ENCODE measurements at places on chromosomes 3 and 15. TPM values are rescaled to one million over a fixed set of nuclear protein-coding genes. Genes with fewer than 3 reads are reported as not detected.

Gene ANKDD1A
- total RNA-seq = 7.8 TPM

Gene CISH
- total RNA-seq = 3.1 TPM

Gene ZMYND10
- total RNA-seq = not detected

Gene GATA2
- total RNA-seq = 12.8 TPM

Gene DUOXA2
- 20.6 TPM for total RNA-seq

Gene GOLGA8J
- total RNA-seq = not detected

Gene RPP14
- total RNA-seq = 15.5 TPM

All from esophagus squamous epithelium (tissue), 5 donors.